ENCODE measurements at places on chromosomes 6 and 20.

DNA sequence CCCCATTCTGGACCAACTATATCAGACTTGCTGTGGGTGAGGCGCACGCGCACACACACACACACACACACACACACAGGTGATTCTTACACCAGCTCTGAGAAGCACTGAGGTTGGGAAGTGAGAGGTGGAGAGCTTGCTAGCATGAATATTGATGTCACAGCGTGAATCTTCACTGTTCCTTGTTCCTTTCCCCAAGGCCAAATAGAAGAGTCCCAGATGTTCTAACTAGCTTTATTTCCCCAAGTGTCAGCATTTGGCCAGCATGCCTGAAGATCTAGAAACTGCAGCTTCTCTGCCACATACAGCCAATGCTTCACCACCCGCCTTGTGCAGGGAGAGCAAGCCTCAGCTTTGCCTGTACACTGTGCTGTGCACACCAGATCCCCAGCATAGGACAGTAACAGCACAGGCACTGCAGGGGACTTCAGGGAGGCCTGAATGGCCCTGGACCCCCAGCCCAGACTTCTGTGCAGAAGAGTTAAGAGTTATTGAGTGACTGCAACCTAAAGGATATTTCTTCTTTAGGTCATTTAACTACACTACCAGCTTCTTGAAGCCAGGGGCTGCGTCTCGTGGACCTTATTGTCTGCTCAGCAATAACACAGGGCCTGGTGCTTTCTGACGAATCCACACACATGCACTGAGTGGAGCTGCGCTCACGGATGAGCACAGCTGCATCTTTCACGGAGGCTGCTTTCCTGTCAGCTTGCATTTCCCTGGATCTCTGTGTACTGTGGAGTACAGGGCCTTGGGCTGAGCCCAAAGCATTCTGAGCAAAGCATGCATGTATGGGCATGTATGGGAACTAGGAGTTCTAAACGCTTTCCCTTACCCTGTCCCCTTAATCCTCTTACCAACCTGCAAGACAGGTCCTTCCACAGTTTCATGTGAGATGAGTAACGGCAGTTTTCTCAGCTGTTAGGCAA is 13.9 kb upstream of the CD93 start:
- DNase-seq = no peak

GRCh38 chr6:45791211-45792168 is 224.2 kb downstream of the CLIC5 start:
- no peak for DNase-seq

DNA sequence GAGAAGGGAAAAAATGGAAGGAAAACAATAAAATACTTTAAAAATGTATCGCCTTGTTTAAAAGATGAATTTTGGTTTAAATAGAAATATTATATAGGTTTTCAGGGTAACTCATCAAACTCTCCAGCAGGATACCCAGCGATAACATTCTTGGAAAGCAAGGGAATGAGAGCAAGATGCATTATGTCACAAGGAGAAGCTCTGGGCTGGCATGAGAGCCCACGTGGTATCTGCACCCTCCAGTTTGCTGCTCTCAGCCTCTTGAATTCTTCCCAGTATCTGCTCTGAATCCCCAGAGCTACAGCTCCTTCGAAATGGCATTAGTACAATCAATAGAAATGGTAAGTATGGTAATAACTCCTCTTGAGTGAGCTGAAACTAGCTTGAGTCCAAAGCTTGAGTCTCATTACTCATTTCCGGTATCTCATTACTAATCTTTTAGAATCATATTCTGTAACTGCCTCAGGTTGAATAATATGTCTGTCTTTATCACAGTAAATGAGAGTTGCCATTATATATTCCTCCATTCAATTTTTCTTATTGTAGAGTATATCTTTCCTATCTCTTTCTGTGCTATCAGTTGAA is 4.9 kb upstream of the TMEM242 start:
- DNase-seq = no peak

- DNase-seq = no peak
Measured at GRCh38 chr6:16653226-16653625, 108.0 kb downstream of the ATXN1 start.
